ENCODE measurements at places on chromosomes 7 and 10. TPM values are rescaled to one million over a fixed set of nuclear protein-coding genes. Genes with fewer than 3 reads are reported as not detected.

DNA sequence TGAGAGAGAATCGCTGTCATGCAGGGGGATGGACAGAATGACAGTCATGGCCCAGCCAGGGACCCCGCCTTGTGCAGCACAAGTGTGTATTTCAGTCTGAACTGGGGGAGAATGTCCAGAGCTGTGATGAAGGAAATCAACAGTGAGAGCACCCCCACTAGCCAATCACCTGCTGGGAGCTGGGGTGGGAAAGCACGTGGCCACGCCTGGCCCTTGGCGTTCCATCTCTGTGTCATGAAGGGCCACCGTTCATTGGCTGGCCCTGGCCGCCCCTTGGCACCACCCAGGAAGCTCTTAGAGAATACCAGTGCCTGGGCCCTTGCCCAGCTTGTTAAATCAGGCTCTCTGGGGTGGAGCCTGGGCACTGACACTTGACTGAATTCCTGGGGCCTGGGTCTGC lies 22.8 kb downstream of the GRID1 start:
- no peak overlapping the region for H3K4me3 ChIP-seq
- no peaks in the 10 kb centered on the region for H3K27me3 ChIP-seq
- no peaks in the 10 kb centered on the region for H3K36me3 ChIP-seq

DNA sequence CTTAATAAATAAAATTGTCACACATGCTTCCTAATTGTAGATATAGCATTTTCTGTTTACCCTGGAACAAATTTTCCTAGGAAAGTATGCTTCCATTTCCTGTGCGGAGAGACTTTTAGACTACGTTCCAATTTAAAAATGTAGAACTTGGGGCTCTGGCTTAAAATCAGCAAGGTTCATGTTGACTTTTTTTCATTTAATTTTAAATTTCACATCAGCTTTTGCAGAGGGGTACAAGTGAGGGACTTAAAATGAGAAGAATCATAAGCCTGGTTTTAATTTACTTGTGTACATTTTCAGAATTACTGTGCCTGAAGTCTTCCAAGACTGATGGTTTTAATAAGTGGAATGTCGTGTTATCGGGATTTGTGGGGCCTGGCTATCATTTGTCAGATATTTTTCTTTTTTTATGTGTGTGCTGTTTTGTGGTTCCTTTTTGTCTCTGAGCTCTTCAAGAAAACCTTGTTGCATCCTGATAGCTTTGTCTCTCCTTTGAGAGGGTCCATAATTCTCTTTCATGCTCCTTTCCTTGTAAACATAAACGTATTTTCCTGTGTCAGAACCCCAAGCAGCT lies 8.8 kb upstream of the ATRNL1 start:
- H3K27ac ChIP-seq: no peak overlapping the region
- no peak overlapping the region for H3K4me3 ChIP-seq
- no peaks in the 10 kb centered on the region for H3K36me3 ChIP-seq
- peaks cover 30% of the 10 kb centered on the region for H3K27me3 ChIP-seq
- H3K4me1 ChIP-seq: no peaks in the 10 kb centered on the region

DNA sequence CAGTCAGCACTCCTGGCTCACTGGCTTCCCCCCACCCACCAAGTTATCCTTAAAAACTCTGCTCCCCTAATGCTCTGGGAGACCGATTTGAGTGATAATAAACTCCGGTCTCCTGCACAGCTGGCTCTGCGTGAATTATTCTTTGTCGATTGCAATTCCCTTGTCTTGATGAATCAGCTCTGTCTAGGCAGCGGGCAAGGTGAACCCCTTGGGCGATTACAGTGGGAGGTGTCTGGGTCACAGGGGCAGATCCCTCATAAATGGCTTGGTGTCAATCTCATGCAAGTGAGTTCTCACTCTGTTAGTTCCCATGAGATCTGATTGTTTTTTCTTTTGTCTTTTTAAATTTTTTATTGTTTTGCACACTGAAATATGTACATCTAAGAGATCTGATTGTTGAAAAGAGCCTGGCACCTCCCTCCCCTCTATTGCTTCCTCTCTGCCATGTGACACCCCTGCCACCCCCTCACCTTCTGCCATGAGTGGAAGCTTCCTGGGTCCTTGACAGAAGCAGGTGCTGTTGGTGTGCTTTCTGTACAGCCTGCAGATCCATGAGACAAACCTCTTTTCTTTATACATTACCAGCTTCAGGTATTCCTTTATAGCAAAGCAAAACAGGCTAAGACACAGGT lies 20.5 kb downstream of the OTUD1 start:
- H3K4me3 ChIP-seq: no peak overlapping the region
- H3K27ac ChIP-seq: no peak overlapping the region
- peak; percentile 43 for DNase-seq
- H3K4me1 ChIP-seq: peaks cover 8% of the 10 kb centered on the region

- no peaks in the 10 kb centered on the region for H3K36me3 ChIP-seq
- H3K4me1 ChIP-seq: no peaks in the 10 kb centered on the region
- no peak overlapping the region for H3K27ac ChIP-seq
- no peak overlapping the region for H3K4me3 ChIP-seq
These were observed 146.3 kb upstream of the EEPD1 start for GRCh38 chr7:36006636-36007229.

GRCh38 chr7:101180130-101180755 lies at the start of gene NAT16:
Gene NAT16 (minus strand): TSS chr7:101180293. CDS start chr7:101174807, 5,486 bp downstream.
- DNase-seq: no peak
- H3K4me3 ChIP-seq: peak within 1 kb of the TSS; percentile 46
- no peak within 1 kb of the TSS for H3K27ac ChIP-seq
- H3K36me3 ChIP-seq: no peaks in the 10 kb centered on the region
- peaks cover 26% of the 10 kb centered on the region for H3K27me3 ChIP-seq

GRCh38 chr10:30587522-30588031 lies 42.0 kb downstream of the LYZL2 start:
- H3K4me1 ChIP-seq: peaks cover 14% of the 10 kb centered on the region
- H3K4me3 ChIP-seq: no peak overlapping the region
- peaks cover 7% of the 10 kb centered on the region for H3K27me3 ChIP-seq
- H3K36me3 ChIP-seq: no peaks in the 10 kb centered on the region

GRCh38 chr7:101017064-101017777 lies 2.7 kb upstream of the MUC17 start:
- peak overlapping the region; percentile 47 for H3K4me3 ChIP-seq
- peaks cover 5% of the 10 kb centered on the region for H3K36me3 ChIP-seq
- peak; percentile 58 for DNase-seq

DNA sequence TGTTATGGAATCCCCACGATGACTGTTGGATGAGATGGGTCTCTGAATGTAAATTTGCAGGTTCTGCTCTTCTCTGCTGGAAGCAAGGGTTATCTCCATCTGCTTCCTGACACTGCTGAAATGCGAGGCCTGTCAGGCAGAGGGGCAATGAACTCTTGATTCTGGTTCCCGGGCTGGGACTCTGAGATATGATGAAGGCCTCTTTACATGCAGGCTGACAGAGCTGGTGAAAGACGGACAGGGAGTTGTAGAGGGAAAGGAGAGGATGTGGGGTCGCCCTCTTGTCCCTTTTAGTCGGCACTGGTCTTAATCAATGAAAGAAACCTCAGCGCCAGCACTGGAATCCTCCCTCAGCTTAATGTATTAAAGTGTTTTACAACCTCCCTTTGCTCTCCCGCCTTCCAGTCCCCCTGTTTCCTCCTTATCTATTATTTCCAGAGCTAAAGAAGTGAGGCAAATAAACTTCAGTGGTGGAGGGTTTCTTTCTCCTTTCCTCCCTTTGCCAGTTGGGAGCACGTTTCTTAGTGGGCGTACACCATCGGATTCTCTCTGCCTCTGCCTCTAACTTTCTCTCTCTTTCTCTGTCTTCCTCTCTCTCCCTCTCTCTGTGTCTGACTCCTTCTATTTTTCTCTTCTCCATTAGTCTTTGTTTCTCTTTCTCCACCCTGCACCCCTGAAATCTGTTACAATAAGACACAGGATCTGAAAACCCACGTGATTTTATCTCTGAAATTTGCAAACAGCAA lies 145.6 kb downstream of the BAMBI start:
- H3K27me3 ChIP-seq: no peaks in the 10 kb centered on the region
- H3K27ac ChIP-seq: no peak overlapping the region
- no peaks in the 10 kb centered on the region for H3K4me1 ChIP-seq
- H3K4me3 ChIP-seq: no peak overlapping the region
- no peaks in the 10 kb centered on the region for H3K36me3 ChIP-seq

DNA sequence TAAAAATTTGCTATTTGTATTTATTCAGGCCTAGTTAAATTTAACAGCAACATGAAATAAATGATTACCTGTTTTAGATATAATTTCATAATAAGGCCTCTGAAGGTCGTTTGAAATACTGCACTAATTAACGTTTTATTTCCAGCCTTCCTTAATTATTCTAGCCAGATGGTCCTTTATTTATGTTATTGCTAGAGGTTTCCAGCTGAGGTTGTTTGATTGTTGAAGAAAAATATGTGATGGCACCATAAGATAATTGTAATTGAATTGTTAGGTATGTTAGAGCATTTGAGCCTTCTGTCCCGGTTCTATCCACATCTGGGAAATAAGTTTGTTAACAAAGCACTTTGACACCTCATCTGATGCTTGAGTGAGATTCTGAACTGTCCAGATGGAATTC lies 556.1 kb downstream of the ATRNL1 start:
- no peak for DNase-seq
- H3K4me3 ChIP-seq: no peak overlapping the region
- no peaks in the 10 kb centered on the region for H3K27me3 ChIP-seq

DNA sequence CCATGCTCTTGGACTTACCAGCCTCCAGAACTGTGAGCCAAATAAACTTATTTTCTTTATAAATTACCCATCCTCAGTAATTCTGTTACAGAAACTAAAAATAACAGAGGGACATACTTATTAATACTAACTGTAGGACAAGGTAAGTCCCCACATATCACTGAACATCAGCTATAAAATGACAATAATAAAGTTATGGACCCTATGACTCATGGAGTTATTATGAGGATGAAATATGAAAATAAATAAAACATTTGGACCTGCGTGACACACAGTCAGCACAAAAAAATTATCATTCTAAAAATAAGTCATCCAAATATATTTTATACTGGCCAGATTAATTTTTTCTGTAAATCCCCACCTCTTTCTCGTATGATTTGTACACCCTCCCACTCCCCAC lies 34.9 kb upstream of the ELAPOR2 start:
- no peaks in the 10 kb centered on the region for H3K4me1 ChIP-seq
- DNase-seq: no peak
- peaks cover 12% of the 10 kb centered on the region for H3K27me3 ChIP-seq

DNA sequence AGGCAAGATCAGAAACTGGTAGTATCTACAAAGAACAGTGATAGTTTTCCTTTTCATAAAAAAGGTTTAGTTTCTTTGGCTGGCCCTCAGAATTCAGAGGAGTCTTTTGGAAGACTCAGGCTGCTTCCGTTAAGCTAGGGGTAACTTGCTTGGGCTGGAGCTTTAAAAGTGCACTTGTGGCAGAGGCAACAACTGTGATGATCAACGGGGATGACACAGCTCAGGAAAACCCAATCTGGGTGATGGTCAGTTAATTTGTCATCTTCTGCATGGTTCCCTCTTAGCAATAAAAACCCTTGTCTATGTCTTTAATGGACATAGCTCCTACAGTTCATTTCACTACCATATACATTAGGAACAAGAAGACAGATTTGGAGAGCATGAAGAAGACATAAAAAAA lies 46.7 kb downstream of the SGMS1 start:
- no peak for DNase-seq
- no peak overlapping the region for H3K27ac ChIP-seq
- H3K4me3 ChIP-seq: no peak overlapping the region
- H3K36me3 ChIP-seq: no peaks in the 10 kb centered on the region
- peaks cover 31% of the 10 kb centered on the region for H3K4me1 ChIP-seq

- DNase-seq: no peak
- H3K4me3 ChIP-seq: no peak overlapping the region
- H3K27ac ChIP-seq: no peak overlapping the region
These were observed 20.5 kb upstream of the DLD start for GRCh38 chr7:107870427-107871000.

DNA sequence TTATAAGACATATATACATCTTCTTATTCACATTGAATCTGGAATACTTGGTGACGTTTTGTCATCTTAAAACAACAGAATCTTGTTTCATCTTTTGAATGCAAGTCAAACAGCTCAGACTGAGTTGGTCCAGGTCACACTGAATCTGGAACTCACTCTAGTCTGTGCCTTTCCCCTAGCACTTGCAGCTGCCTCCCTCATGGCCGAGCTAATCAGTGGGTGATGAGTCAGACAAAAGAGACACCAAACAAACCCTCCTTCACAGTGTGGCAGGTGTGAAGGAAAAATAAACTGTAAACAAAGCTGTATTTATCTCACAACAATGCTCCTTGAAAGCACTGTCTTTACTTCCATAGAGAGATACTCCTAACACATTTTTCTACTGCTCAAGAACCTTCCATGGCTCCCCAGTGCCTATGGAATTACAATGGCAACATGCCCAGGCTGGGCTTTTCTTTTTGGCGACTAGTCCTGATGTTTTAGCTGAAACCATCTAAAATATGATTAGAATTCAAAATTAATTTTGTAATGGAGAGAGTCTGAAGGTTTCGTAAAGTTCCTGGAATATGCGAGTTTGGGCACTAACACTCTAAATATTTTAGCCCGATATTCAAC lies 140.0 kb downstream of the ZNF365 start:
- no peak overlapping the region for H3K27ac ChIP-seq
- H3K4me3 ChIP-seq: no peak overlapping the region
- H3K36me3 ChIP-seq: no peaks in the 10 kb centered on the region
- no peak for DNase-seq
- peaks cover 8% of the 10 kb centered on the region for H3K4me1 ChIP-seq

DNA sequence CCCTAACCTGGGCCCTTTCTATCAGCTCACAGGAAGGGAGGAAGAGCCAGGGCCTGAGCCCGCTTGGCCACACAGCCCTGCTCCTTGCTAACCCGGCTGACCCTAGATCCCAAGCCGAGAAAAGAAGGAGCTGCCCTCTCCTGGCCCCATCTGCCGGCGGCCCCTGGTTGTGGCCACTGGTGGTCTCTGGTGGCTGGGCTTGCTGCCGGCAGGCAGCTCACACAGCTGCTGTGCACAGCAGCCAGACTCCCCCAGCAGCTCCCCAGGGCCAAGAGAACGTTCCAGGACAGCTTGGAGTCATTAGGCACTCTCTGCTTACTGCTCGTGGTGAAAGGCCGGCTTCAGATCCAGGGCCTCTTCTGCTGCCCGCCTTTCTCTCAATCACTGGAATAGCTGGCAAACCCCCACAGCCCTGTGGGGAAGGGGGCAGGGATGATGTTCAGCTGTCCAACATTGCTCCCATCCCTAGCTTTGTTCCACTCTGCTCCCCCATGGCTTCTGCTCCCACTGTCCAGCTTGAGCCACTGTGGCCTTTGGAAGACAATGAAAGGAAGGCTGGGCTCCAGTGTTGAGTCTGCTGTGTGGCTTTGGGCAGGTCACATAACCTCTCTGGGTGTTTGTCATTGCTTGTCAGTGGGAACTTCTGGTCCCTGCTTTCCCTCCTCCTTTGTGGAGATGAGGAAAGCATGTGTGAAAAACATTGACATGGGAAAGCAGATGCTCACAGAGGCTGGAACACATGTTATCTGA lies 35.4 kb upstream of the COL13A1 start:
- peaks cover 23% of the 10 kb centered on the region for H3K4me1 ChIP-seq
- H3K27ac ChIP-seq: no peak overlapping the region
- H3K4me3 ChIP-seq: no peak overlapping the region
- H3K27me3 ChIP-seq: peaks cover 15% of the 10 kb centered on the region

NPFFR1 gene
- total RNA-seq: not detected

PARD3 gene
- total RNA-seq: 70.0 TPM

ACSM6 gene
- not detected for total RNA-seq
